ENCODE measurements at places on chromosomes 7 and 10.

GRCh38 chr10:12602521-12602920 lies 253.2 kb downstream of the CAMK1D start:
- no peak for DNase-seq

- no peak for DNase-seq
Observed at GRCh38 chr10:126122881-126123280, 226.5 kb downstream of the FANK1 start.

DNA sequence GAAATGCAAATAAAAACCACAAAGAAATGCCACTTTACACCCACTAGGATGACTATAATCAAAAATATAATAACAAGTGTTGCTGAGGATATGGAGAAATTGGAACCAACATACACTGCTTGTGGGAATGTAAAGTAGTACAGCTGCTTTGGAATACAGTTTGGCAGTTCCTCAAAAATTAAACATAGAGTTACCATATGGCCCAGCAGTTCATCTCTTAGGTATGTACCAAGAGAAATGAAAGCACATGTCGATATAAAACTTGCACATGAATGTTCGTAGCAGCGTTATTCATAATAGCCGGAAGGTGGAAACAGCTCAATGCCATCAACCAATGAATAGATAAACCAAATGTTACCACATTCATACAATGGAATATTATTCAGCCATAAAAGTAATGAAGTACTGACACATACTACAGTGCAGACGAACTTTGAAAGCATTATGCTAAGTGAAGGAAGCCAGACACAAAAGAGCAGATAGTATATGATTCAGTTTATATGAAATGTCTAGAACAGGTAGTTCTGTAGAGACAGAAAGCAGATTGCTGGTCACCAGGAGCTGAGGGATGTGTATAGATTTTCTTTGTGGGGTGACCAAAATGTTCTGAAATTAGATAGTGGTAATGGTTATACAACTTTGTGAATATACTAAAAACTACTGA lies 12.4 kb downstream of the BCAP29 start:
- DNase-seq, result no peak

GRCh38 chr10:33326933-33327332 lies 7.5 kb downstream of the NRP1 start:
- no peak for DNase-seq

DNA sequence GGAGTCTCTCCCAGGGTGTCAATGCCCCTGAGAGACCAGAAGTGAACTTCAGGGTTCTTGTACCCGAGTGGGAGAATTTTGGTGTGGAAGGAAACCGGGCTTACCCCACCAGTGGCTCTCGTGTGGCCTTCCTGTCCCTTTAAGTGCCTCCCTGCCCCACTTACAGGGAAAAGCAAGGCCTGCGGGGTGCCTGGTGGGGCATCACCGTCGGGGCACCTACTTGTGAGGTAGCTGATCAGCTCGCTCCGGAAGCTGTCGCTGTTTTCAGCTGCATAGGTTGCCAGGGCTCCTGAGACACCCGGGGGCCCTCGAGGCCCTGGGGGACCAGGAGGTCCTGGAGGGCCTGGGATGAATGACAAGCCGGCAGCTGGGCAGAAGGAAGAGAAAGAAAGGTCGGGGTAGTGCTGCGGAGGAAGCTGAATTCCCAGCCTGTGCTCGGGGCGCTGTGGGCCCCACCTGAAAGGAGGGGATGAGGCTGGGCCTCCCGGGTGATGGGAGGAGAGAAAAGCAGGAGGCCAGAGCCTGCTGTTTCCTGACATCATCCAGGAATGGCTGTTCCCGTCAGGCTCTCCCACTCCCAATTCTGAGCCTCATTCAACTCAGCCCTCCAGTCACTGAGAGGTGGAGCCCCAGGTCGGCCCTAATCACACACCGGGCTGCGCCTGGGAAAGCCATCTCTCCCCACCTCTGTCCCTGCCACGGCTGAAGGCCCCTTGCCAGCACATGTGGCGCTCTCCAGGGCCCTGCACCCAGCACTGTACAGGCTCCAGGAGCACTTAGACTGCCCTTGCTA lies 51.1 kb downstream of the COL17A1 start:
- no peak for DNase-seq

DNA sequence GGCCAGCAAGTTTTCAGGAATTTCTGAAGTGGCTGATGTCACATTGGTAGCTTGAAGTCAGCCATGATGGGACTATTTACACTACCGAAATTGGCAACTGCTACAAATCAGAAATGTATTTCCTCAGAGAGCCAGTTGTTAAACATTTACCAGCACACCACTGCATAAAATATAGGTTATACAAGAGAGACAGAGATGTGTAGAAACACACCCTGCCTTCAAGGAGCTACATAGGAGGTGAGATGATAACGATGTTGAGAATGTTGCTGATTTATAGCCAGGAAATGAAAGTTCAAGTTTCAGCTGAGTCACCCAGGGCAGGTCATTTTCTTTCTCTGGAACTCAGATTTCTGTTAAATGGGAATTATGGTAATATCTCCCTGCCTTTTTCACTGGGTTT lies 46.0 kb upstream of the TCF7L2 start:
- DNase-seq, result no peak

DNA sequence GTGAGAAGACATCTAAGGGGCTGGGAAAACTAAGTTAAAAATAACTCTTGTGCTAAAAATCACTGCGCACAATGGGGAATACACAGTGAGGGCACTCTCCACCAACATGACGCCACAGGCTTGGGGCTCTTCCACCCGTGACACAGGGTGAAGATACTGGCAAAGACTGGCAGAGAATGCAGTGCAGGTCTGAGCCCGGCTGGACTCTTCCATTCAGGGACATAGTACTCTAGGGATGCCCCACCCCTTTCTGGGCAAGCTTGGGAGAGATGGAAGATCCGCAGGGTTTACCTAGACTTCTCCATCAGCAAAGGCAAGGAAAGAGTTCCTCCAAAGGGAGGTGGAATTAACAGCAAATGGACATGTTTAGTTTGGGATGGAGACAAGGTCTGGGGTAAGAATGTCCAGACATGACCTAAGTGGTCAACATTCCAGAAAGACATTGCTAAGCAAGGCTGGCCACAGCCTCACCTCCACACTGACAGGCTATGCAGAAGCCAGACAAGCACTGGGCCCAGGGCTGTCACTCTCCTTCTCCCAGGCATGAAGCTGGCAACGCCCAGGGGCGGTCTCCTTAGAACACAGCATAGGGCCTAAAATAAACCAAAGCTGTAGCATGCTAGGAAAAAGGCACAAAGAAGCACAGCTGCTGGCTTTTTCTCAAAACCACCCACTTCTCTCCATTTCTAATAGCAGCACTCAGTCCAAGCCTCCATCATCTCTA lies 28.1 kb downstream of the XPNPEP1 start:
- DNase-seq, result no peak

GRCh38 chr10:31035266-31035798 lies 3.7 kb upstream of the ZNF438 start:
- DNase-seq, result no peak

GRCh38 chr10:113473851-113474250 lies 79.0 kb upstream of the HABP2 start:
- no peak for DNase-seq

DNA sequence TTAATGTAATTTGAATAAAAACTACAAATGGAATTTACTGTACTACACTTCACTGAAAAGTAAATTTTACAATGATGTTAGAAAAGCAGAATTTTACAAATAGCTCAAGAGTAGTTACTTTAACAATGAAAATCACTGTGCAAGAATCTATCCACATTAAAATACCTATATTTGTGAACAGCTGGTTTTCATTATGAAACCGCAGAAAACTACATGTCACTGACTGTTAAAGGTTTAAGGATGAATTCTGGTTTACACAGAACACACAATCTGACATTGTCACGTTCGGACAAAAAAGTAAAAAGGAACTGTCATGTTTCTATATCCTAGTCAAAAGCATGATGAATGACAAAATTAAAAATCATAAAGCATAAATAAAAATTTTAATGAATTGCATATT lies 415.3 kb upstream of the PRKCQ start:
- no peak for DNase-seq

- no peak for DNase-seq
Observed at GRCh38 chr7:7764520-7765396, 46.4 kb upstream of the RPA3 start.

GRCh38 chr10:590721-591120 lies 98.7 kb downstream of the DIP2C start:
- no peak for DNase-seq

DNA sequence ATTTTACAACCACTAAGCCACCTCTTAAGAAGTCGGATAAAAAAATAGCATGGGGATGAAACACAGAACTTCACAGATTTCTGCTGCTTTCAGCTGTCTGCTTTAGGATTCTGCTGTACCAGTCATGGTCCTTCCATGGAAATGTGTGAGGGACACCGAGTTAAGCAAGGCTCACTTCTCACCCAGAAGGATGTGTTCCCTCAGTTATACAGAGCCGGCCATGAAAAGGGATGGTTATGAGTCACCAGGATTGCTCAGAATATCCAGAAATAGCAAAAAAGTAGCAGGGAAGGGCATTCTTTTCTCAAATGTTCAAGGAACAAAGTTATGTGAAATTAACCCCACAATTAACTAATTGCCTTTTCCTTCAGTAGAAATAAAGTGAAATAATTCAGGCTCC lies 124.4 kb downstream of the AMPH start:
- no peak for DNase-seq

- DNase-seq, result no peak
Observed at GRCh38 chr7:28533267-28533666, 120.9 kb downstream of the CREB5 start.

- no peak for DNase-seq
Observed at GRCh38 chr7:39811161-39811614, 138.9 kb upstream of the CDK13 start.

DNA sequence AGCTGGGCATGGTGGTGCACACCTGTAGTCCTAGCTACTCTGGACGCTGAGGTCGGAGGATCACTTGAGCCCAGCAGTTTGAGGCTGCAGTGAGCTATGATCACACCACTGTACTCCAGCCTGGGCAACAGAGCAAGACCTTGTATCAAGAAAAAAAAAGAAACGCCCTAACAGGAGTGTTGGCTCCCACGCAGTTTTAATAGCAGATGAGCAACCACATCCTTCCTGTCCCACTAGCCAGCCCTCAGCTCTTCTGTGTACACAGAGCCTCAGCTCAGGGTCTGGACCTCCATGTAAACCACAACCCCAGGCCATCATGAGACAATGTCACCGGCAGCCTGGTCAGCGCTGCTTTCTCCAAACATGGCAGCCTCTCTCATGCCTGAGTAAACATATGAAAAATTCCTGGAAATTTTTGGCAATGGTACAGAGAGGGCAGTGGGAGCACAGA lies 108.2 kb downstream of the PIP4K2A start:
- DNase-seq, result no peak

DNA sequence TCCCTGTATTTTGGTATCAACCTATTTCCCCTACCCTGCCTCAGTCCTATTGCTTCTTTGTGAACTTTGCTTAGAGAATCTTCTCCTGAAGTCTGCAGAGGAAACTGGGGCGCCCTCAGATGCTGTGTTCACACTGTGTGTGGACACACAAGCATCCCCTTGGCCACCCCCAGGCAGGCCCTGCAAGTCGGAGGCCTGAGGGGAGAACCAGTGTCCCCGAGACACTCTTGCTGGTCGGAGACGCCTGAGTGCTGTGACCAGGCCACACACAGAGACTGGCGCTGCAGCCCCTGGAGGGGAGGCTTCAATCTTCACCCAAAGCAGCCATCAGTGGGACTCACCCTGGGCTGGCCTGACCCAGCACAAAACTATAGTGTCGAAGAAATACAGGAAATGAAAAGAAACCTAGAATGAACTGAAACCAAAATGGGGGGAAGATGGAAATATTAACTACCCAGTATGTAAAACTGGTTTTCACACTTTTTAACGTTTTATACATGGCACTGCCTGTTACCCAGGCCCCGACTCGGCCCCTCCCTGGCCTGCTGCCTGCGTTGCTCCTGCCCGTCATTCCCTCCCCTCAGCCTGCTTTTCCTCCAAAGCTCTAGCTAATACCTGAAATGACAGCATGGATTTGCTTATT lies 48.4 kb upstream of the FAM20C start:
- no peak for DNase-seq

Data from hematopoietic multipotent progenitor cell (in vitro differentiated cells).